ENCODE measurements at places on chromosomes 1 and 21.
A peak's percentile ranks its signal among the peaks of the same experiment; 100 is the strongest.

DNA sequence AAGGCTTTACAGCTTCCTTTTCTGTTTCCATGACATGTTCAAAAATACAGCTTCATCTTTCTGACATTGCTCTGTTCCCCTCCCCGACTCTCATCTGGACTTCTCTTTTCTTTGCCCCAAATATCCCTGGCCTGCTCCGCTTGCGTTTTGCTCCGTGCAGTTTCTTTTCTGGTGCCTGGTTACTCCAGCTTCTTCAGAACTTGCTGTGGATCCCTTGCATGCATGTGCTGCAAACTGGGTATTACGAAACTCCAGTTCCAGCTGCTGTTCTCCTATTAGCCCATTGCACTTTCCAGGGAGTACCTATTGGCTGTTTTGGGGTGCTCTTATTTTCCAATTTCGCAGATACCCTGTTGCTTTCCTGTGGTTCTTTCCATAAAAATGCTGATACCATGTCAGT, 9.9 kb upstream of the NDC1 start:
- DNase-seq: no peak

GRCh38 chr1:55803429-55803828, 588.3 kb upstream of the USP24 start:
- DNase-seq: no peak

GRCh38 chr1:226603022-226603857, 54.7 kb downstream of the STUM start:
- DNase-seq: no peak

DNA sequence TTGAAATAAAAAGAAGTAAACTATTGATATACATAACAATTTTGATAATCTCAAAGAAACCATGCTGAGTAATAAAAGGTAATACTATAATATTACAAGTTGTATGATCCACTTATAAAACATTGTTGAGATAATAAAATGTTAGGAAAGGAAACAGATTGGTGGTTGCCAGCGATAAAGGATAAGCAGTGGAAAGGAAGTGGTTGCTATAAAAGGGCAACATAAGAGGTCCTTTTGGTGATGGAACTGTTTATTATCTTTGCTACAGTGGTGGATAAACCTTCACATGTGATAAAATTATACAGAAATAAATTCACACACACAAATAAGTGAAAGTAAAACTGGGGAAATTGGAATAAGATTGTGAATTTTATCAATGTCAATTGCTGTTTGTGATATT, 15.1 kb downstream of the OR6F1 start:
- DNase-seq: no peak

- peak; percentile 94 for DNase-seq
Observed at GRCh38 chr1:200979574-200980451, 43.7 kb downstream of the KIF21B start.

Measured in 8988T (cell line).